ENCODE measurements at places on chromosomes 12 and 14.

DNA sequence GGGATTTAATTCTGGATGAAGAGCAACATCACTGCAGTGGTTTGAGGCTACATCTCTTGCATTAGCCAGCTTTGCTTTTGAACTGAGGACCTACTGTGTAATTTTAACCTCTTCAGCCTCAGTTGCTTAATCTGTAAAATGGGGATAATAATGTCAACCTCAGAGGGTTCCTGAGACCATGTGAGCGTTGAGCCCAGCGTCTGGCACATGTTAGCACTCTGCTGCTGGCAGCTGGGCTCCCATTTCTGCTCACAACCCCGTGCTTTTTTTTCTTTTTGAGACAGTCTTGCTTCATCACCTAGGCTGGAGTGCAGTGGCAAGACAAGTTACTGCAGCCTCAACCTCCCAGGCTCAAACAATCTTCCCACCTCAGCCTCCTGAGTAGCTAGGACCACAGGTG is 31.6 kb downstream of the TESC start:
- H3K4me1 ChIP-seq = peaks cover 4% of the 10 kb centered on the region
- H3K4me3 ChIP-seq = no peak overlapping the region
- H3K36me3 ChIP-seq = no peaks in the 10 kb centered on the region
- no peaks in the 10 kb centered on the region for H3K27me3 ChIP-seq
- H3K27ac ChIP-seq = no peak overlapping the region
- DNase-seq = no peak

DNA sequence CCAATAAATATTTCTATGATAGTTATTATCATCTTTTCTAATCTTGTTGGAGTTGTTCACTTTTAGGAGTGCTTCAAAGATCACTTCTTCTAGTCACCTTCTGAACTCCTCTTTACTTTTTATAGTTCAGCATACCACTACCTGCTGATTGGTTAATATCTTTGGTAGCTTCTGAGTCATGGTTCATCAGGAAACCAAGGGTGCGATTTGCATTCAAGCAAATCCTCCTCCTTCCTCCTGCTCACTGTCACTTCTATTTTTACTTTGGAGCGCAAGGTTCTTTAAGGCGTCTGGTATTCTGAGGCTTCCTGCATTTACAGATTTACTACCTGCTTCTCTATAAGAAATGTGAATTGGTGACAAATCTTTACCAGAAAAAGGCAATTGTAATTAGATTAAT is 24.0 kb downstream of the SYT1 start:
- DNase-seq = no peak
- H3K27ac ChIP-seq = no peak overlapping the region
- no peaks in the 10 kb centered on the region for H3K4me1 ChIP-seq
- H3K36me3 ChIP-seq = no peaks in the 10 kb centered on the region
- no peaks in the 10 kb centered on the region for H3K27me3 ChIP-seq
- no peak overlapping the region for H3K4me3 ChIP-seq

GRCh38 chr12:20627001-20627588 is 68.0 kb upstream of the SLCO1C1 start:
- DNase-seq = no peak
- no peaks in the 10 kb centered on the region for H3K4me1 ChIP-seq
- no peaks in the 10 kb centered on the region for H3K36me3 ChIP-seq
- no peak overlapping the region for H3K27ac ChIP-seq
- H3K4me3 ChIP-seq = no peak overlapping the region

- H3K27ac ChIP-seq = no peak overlapping the region
- no peaks in the 10 kb centered on the region for H3K4me1 ChIP-seq
- H3K4me3 ChIP-seq = no peak overlapping the region
These were observed 23.3 kb downstream of the PDZRN4 start for GRCh38 chr12:41211448-41211847.

DNA sequence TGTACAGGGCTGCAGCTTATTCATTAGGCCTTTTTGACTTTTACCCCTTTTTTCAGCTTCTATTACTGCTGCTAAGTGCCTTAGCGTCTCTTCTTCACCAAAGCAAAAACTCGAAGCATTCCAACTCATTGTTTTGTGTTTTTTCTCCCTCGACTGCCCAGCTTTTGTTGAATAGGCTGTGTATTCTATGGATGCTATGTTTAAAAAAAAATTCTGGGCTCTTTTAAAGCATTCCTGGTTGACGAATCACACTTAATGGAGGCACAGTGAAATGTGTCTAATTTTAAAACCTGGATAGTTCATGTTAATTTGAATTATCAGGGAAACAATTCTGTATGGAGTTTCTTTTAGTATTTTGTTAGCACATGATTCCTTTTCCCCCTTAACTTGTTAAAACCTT is 29.7 kb downstream of the KTN1 start:
- H3K4me3 ChIP-seq = no peak overlapping the region
- DNase-seq = no peak
- peaks cover 3% of the 10 kb centered on the region for H3K36me3 ChIP-seq
- no peak overlapping the region for H3K27ac ChIP-seq
- no peaks in the 10 kb centered on the region for H3K27me3 ChIP-seq

DNA sequence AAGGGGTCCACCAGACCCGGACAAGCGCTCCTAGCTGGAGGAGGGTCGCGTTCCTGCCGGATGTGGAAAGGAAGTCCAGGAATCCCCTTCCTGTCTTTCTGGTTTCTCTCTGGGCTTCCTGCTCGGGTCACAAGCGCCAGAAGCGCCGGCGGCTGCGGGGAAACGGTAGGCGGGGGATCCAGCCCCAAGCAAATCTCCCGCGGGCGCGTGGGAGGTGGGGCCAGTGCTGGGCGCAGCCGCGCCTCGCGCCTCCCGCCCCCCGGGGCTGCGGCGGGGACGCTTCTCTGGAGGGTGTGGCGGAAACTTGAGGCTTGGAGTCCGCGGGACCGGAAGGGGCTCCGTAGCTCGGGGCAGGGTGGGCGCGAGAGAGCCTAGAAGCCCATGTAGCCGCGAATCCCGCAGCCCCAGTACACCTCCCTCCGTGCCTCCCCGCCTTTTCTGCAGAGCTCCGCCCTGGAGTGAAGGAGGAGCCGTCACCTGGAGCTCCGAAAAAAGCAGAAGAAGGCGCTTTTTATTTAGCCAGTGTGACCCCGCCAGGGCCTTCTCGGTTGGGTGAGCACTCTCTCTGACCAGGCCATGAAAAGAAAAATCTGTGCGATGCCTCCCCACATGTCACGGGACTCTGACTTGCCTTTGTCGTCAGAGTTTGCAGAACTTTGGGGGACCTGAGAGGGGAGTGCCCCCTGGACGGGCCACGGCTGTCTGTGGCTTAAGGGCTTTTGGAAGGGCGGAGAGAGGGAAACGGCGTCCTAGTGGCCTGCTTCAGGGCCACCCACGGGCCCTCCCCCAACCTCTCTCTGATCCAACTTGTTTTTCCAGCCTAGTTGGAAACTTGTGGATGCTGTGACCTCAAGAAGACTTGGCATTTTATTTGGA is 21.4 kb upstream of the CLEC2D start:
- peak overlapping the region; percentile 92 for H3K27ac ChIP-seq
- DNase-seq = peak; percentile 92
- H3K4me3 ChIP-seq = peak overlapping the region; percentile 71

DNA sequence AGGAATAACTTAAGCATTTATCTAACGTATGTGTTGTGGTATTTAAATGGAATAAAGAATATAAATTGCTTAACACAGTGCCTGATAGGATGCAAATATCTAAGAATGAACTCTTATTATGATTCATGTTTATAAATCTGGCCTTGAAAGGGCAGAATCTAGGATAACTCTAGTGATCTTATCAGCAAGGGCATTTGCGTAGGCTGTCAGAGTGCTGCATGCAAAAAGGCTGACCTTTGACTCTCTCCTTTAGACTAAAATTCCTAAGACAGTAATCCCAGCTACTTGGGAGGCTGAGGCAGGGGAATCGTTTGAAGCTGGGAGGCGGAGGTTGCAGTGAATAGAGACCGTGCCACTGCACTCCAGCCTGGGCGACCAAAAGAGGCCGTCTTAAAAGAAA is 31.3 kb upstream of the ANP32D start:
- no peak for DNase-seq
- H3K36me3 ChIP-seq = no peaks in the 10 kb centered on the region
- no peaks in the 10 kb centered on the region for H3K27me3 ChIP-seq
- no peak overlapping the region for H3K27ac ChIP-seq
- no peaks in the 10 kb centered on the region for H3K4me1 ChIP-seq

- H3K4me3 ChIP-seq = no peak overlapping the region
- no peak for DNase-seq
- H3K27ac ChIP-seq = no peak overlapping the region
These were observed 379.0 kb downstream of the NPAS3 start for GRCh38 chr14:33317675-33318074.

GRCh38 chr12:126051611-126052107 is 986.4 kb downstream of the AACS start:
- no peaks in the 10 kb centered on the region for H3K4me1 ChIP-seq
- no peak for DNase-seq
- H3K27ac ChIP-seq = no peak overlapping the region
- H3K4me3 ChIP-seq = no peak overlapping the region
- no peaks in the 10 kb centered on the region for H3K27me3 ChIP-seq

GRCh38 chr12:91316161-91316906 is 133.7 kb upstream of the DCN start:
- no peaks in the 10 kb centered on the region for H3K27me3 ChIP-seq
- H3K27ac ChIP-seq = no peak overlapping the region
- no peak for DNase-seq
- no peaks in the 10 kb centered on the region for H3K36me3 ChIP-seq

- no peaks in the 10 kb centered on the region for H3K36me3 ChIP-seq
- H3K4me1 ChIP-seq = no peaks in the 10 kb centered on the region
- H3K4me3 ChIP-seq = no peak overlapping the region
- H3K27ac ChIP-seq = no peak overlapping the region
- no peak for DNase-seq
These were observed 10.3 kb upstream of the SLCO1B3 start for GRCh38 chr12:20800160-20800559.

DNA sequence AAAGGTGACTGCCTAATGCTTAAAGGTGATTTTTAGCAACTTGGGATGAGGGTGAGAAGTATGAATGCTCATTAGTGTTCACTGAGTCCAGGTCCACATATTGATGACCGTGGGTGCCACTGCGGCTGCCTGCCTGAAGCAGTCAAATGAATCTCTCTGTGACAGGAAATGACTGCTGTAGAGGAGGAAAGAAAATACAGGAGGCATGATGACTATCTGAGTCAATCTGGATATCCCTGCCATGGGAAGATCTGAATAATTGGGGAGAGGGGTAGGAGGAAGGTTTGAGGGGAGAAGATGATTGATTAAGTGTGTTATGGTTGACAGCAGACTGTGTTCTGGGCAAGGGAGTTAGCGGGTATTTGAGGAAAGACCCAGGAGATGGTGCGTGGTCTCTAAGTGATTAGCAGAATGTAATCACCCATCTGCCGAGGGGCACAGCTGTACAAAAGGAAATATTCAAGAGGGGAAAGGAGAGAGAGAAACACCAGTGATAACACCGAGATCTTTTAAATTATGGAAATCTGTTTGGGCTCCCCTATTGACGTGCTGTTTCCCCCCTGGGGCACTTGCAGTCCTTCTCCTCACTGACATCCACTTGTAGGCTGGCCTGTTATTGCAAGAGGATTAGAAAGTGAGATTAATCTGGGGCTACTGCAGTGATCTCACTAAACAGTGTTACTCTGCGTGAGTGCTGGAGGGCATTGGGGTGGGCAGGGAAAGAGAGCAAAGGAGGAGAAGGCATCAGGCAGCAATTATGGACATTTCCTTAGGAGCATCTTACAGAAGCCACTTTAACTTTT is 97.7 kb downstream of the AKAP6 start:
- H3K4me3 ChIP-seq = no peak overlapping the region
- no peak for DNase-seq
- H3K27ac ChIP-seq = no peak overlapping the region

DNA sequence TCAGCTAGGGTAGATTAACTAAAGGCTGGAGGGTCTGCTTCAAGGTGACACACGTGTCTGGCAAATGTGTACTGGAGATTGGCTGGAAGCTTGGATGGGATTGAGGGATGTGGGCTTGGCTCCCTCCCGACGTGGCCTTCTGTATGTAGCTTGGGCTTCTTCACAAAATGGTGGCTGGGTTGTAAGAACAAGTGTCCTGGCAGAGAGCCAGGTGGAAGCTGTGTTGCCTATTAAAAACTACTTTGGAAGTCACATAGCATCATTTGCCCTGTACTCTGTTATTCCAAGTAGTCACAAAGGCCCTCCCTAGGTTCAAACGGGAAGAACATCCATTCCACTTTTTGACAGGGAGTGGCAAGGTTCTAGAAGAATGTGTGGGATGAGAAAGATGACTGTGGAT is 174.1 kb upstream of the PRICKLE1 start:
- no peaks in the 10 kb centered on the region for H3K27me3 ChIP-seq
- peaks cover 4% of the 10 kb centered on the region for H3K4me1 ChIP-seq
- no peak overlapping the region for H3K4me3 ChIP-seq
- H3K36me3 ChIP-seq = no peaks in the 10 kb centered on the region
- H3K27ac ChIP-seq = no peak overlapping the region
- DNase-seq = no peak

DNA sequence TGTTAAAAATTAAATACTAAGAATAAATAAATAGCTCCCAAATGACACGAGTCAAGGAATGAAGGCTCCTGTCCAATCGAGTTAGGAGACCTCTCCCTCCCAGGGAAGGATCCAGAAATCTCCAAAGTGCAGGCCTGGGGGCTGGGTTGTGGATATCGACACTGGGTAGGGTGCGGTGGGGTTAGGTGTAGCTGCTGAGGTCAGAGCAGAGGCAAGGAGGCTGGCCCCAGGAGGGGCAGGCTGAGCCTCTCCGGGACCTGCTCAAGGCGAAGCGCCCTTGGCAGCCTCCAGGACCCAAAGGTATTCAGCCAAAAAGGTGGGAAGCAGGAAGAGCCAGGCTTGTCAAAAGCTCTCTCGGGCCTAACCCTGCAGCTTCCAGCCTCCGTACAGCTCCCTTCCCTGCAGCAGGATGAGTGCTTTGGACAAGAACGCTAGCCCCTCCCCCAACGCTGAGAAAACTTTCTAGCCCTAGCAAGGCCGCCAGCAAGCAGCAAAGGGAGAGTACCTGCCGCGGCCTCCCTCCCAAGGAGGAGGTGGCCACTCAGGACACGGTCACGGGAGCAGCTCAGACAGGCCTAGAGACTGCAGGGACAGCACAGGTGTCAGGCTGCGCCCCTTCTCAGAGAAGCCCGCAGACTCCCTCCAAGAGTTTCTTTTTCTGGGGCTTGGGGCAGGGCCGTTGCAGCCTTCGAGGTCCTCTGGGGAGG is 3.7 kb upstream of the PNMA1 start:
- no peaks in the 10 kb centered on the region for H3K27me3 ChIP-seq
- no peak overlapping the region for H3K4me3 ChIP-seq
- no peak overlapping the region for H3K27ac ChIP-seq
- peaks cover 78% of the 10 kb centered on the region for H3K36me3 ChIP-seq
- peak; percentile 51 for DNase-seq

DNA sequence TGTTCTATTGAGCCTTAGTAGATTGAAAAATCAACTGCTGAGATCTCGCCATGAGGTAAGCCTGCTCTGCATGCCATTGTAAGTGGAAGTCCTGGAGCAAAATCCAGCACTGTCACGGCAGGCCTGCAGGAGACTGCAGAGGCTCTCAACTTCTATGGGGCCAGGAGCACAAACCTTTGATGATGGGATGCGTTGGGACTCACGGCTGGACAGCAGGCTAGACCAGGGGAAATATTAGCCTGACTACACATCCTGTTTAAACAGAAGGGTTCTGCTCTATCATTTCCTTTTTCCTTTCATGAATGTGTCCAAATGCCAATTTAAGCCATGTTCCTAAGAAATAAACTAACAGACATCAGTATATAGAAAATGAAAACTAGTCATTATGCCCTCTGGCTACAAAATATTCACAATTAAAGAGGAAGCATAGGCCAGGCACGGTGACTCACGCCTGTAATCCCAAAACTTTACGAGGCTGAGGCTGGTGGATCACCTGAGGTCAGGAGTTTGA is 33.9 kb upstream of the RASSF8 start:
- DNase-seq = no peak
- H3K36me3 ChIP-seq = no peaks in the 10 kb centered on the region
- no peak overlapping the region for H3K27ac ChIP-seq
- H3K4me1 ChIP-seq = no peaks in the 10 kb centered on the region

Data from upper lobe of right lung (tissue), 1 donor.